H7 (cell line): ENCODE measurements at places on chromosomes 3 and 15. TPM values are rescaled to one million over a fixed set of nuclear protein-coding genes. Genes with fewer than 3 reads are reported as not detected.

The P2RY13 gene
- total RNA-seq: not detected in 2 replicates

The GOLGA6D gene
- 0.28 and 1.1 TPM in 2 replicates for total RNA-seq

The SOX14 gene
- 0.52 and 1.2 TPM in 2 replicates for total RNA-seq

The LRRC31 gene
- not detected in 2 replicates for total RNA-seq

DNA sequence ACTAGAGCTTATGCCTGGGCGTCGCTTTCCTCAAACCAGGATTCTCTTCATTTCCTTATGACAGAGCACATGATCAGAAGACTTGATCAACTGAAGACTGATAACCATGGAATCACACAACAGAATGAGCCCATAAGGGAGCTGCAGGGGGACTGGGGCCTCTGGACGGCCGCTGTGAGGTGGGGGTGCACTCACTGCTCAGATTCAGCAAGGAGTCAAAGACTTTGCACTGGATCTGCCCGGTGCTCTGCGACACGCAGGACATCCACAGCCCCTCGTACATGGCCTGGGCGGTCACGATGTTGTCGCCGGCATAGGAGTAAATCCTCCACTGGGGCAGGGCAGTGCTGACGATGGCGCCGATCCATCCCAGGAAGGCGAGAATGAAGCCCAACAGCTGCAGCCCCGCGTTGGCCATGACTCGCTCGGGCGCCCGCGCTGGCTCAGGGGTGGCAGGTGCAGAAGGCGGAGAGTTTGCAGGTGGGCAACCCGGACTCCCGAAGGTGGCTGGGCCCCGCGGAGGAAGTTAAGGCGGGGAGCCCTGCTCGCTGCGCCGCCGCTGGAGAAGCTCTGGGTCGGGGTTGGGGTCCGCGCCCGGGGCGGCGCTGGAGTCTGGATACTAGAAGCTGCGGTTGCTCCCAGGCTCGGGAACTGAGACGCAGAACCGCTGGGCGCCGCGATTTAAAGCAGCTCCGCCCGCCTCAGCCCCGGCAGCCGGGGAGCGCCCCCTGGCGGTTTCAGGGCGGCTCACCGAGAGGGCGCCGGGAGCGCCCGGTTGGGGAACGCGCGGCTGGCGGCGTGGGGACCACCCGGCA, at the start of gene CLDN1:
TSS of gene CLDN1 (minus strand) at position 658 of the 815 bp plus-strand sequence. CDS start at position 418, 240 bp downstream.
- DNase-seq: peak; percentile 91

- no peak for DNase-seq
These were observed 15.3 kb upstream of the ARL14 start for GRCh38 chr3:160661660-160662059.

GRCh38 chr15:63422891-63423590, 41.4 kb upstream of the CA12 start:
- no peak for DNase-seq

DNA sequence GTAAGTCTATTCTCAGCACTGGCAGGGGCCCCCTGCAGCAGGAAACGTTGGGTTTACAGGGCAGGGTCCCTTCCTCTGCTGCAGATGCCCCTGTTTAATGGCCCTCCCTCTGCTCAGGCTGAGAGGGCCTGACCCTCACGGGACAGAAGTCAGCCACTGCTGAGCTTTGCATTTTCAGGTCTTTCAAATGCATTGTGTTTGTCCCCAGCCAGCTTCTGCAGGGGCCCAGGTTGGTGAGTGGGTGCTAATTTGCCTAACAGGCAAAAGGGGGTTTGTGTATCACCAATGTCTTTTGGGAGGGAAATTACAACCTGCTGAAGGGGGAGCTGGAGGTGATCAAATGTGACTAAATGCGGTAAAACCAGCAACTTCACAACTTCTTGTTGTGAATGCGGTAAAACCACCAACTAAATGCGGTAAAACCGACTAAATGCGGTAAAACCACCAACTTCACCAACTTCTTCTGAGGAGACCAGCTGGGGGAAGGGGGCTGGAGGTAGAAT, 44.8 kb upstream of the UBE2E1 start:
- peak; percentile 36 for DNase-seq

DNA sequence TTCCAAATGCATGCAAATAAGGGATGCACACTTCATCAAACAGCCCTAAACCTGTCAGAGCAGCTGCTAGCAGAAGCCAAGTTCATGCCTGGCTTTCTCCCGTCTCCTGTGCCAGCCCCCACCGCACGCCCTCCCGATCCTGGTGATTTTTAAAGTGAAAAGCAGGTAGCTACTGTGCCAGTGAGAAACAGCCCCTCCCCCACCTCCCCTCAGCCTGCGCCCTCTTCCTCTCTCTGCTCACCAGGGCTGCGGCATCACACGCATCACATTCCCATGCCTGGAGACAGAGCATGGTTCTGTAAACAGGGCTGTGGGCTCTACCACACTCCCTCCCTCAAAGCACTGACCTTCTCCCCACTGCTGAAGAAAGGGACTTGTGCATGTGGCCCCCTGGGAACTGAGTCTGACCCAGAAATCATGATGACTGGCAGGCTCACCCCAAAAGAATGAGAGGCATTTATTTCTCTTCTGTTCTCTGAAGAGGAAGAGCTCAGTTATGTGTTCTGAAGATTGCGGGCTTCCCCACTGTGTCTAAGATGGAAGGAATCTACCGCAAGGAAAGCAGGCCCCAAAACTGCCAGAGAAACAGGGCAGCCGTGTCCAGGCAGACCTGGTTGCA, 14.5 kb upstream of the SLC6A1 start:
- DNase-seq: peak; percentile 54

DNA sequence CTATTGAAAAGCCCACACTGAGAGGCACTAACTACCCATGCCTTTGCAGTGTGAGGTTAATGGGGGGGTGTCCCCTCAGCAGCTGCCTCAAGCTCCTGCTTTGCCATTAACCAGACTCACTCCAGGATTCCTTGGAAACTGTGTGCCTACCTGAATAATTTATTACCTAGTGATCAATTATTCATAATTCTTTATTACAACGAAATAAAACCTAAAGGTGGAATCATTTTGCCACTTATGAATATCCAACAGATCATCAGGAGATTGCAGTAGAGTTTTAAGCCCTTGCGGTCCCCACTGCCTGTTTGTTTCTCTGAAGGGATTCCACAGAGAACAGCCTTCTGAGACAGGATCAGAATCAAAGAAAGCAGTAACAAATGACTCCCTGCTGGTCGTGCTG, 23.3 kb downstream of the NEK11 start:
- no peak for DNase-seq

- DNase-seq: no peak
These were observed 71.7 kb upstream of the AGTR1 start for GRCh38 chr3:148625991-148626390.

- DNase-seq: peak; percentile 29
These were observed 516.7 kb downstream of the FOXP1 start for GRCh38 chr3:71066849-71067261.

DNA sequence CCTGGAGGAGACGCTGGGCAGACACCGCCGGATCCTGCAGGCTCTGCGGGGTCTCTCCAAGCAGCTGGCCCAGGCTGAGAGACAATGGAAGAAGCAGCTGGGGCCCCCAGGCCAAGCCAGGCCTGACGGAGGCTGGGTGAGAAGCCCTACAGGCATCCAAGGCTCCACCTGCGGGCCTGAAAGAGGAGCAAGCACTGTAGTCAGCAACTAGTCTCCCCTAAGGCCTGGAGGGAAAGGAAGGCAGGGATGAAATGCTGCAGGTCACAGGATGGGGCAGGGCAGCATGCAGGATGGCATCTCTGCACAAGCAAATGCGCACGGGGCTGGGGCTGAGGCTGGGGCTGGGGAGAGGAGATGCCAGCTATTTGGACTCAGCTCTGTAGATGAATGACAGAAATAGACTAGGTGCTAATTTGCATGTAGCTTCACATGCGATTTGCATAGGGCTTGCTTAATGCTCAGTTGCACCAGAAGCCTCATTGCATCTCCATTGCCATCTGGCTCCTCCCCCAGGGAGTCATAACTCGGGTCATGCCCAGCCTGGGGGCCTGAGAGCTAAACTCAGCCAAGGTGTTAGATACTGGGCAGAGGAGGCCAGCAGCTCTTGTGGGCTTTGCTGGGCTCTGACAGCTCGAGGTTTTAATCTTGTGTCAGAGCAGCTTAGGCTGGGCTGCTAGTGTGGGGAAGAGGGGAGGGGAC, 5.2 kb upstream of the CPLX3 start:
- peak; percentile 86 for DNase-seq
